Upper lobe of right lung (tissue), 1 donor: ENCODE measurements at places on chromosomes 7 and 10.

- DNase-seq = no peak
These were observed 126.7 kb upstream of the PRSS58 start for GRCh38 chr7:142384493-142384922.

- DNase-seq = no peak
These were observed 260.7 kb downstream of the EXOC4 start for GRCh38 chr7:133513608-133514007.

GRCh38 chr10:60905580-60905979 is 38.4 kb downstream of the RHOBTB1 start:
- no peak for DNase-seq

DNA sequence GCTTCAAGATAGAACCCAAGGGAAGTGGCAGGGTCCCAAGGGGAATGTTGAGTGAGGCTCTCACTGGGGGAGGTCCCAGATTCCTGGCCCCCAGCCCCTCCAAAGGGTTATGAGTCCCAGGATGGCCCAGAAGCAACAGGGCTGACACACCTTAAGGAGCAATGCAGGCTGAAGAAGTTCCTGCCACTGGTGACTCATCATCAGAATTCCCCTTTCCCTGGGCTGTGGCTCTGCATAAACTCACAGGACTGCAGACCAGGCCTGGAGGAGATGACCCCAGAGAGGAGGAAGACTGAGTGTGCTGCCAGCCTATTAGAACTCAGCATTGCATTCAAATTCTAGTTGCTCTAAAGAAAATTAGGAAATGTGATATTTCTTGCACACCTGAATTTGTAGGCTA is 126.7 kb downstream of the DPP6 start:
- no peak for DNase-seq

GRCh38 chr10:15225511-15225910 is 57.0 kb upstream of the NMT2 start:
- DNase-seq = no peak

- DNase-seq = no peak
These were observed 10.4 kb downstream of the NEUROG3 start for GRCh38 chr10:69562731-69563254.

GRCh38 chr10:34151481-34151880 is 663.6 kb downstream of the PARD3 start:
- DNase-seq = no peak
